ENCODE measurements at places on chromosomes 2 and 18. TPM values are rescaled to one million over a fixed set of nuclear protein-coding genes. Genes with fewer than 3 reads are reported as not detected.

DNA sequence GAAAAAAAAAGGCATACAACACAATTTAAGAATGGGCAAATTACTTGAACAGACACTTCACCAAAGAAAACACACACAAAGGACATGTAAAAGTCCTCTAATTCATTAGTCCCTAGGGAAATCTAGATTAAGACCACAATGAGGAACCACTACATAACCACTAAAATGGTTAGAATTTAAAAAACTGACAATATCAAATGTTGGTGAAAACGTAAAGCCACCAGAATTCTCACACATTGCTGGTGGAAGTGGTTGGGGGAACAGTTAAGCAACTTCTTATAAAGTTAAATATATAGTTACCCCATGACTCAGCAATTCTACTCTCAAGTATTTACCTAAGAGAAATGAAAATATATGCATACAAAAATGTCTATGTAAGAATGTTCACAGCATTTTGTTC is 11.8 kb downstream of the RTN4 start:
- no peak for DNase-seq

DNA sequence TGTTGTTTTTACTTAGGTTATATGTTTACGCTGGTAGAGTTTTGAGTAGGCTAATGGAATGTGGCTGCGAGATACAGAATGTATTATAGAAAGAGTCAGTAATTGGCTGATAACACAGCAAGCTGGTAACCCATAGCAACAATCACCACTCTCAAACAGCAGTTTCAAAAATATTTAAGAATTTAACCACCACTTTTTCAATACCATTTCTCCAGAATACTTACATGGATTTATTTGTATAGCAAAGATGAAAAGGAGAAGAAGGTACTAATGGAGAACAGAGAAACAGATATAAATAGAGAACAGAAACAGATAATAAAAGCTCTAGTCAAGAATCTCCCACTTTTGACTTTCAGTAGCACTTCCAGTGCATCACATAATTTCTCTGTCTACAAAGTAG is 188.3 kb upstream of the SLC39A10 start:
- no peak for DNase-seq

Gene CCDC68
- 0.87 TPM for total RNA-seq

DNA sequence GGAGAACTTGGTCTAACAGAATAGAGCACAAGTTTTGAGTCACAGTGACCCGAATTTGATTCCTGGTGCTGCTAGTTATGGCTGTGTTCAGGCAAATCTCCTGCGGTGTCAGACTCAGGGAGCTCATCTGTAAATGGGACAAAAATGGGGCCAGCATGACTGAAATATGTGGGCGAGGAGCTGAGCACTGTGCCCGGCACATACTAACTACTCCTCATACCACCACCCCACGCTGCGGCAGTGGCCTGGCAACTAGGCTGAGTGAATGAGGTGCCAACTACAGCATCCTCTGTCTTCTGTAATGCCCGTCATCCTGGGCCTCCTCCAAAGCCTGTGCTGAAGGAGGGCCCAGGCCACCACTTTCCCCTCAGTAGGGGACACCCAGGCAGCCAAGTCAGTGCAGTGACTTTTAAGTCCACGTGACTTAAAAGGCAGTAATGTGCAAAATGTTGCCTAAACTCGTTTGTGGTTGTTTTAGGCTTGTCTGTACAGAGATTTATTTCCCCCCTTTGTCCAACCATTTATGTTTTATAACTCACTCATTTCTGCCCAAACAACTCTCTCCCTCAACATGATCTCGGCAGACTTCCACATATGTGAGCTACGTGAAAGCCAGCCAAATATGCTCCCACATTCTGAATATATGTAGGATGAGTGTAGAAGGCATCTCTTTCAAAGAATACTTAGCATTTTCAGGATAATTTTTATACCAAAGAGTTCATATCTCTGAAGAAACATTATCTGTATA is 773.7 kb downstream of the TSN start:
- DNase-seq, result no peak

DNA sequence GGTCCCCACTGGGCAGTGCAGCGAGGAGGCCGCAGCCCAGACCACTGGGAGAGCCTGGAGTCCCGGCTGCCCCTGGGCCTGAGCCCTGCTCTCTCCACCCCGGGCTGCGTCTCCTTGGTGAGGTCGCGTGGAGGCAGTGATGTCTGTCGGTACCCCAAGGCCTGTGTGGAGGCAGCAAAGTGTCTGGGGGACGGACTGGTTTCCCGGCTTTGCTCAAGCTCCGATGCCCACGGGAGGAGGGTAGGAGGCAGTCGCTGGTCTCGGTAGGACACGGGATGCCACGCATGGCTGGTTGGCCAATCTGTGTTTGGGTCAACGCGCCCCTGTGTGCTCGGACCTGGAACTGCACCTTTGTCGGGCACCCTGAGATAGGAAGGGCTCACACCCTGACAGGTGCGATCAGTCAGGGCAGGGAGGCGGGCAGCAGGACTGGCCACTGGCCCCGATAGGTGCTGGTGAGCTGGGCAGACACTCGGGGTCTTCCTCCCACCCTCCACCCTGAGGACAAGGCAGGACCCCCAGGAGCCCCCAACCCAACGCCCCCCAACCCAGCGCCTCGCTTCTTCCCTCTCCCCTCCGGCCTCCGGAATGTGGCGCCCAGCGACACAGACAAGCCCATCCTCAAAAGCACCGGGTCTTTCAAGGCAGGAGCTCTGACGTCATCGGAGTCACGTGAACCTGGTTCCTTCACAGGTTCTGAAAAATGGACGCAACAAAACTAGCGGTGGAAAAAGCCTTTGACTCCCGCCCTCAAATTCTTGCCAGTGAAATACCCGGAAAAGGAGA is 288.6 kb downstream of the NDUFA10 start:
- DNase-seq, result no peak

GRCh38 chr2:49943944-49944778 is 789.8 kb upstream of the FSHR start:
- DNase-seq, result no peak

GRCh38 chr18:906416-907114 is 1.9 kb downstream of the ADCYAP1 start:
- DNase-seq, result peak; percentile 43

Data from endothelial cell (in vitro differentiated cells).